Vagina (tissue), 2 donors: ENCODE measurements at places on chromosomes 3 and 15. TPM values are rescaled to one million over a fixed set of nuclear protein-coding genes. Genes with fewer than 3 reads are reported as not detected.

- H3K27me3 ChIP-seq = no peaks in the 10 kb centered on the region
- peaks cover 45% of the 10 kb centered on the region for H3K4me1 ChIP-seq
- H3K36me3 ChIP-seq = no peaks in the 10 kb centered on the region
Observed at GRCh38 chr3:152554980-152555379, 280.0 kb upstream of the P2RY1 start.

GRCh38 chr3:42067326-42067725, 23.8 kb upstream of the TRAK1 start:
- H3K4me3 ChIP-seq = no peak overlapping the region
- peak overlapping the region; percentile 75 for H3K27ac ChIP-seq
- H3K36me3 ChIP-seq = no peaks in the 10 kb centered on the region
- peaks cover 74% of the 10 kb centered on the region for H3K4me1 ChIP-seq

- no peak for DNase-seq
- H3K36me3 ChIP-seq = no peaks in the 10 kb centered on the region
- no peak overlapping the region for H3K4me3 ChIP-seq
- H3K4me1 ChIP-seq = no peaks in the 10 kb centered on the region
- no peak overlapping the region for H3K27ac ChIP-seq
Observed at GRCh38 chr3:143856252-143856970, 8.1 kb upstream of the SLC9A9 start.

DNA sequence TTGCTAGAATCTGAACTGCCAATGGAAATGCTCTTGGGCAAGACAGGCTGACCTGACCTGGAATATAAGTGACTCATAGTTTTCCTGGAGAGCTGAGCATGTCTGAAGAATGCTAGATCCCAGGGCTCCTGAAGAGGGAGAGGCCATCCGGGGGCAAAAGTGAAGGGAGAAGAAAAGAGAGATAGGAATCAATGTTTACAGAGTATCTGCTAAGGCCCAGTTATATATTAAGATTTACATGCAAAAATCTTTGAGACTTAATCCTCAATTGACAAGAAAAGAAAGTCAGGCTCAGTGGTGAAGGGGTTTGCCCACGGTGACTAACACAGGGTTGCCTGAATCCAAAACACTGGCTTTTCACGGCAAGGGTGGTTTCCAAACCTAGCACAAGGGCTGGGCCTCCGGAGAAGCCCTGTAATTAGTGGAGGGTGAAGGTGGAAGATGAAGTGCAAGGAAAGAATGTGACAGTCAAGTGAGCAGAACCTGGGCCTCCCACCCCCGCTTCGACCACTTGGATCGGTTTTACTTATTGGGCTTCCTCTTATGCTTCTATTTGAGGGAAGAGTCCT, 91.7 kb upstream of the FGF12 start:
- no peaks in the 10 kb centered on the region for H3K27me3 ChIP-seq
- H3K4me1 ChIP-seq = peaks cover 21% of the 10 kb centered on the region
- H3K4me3 ChIP-seq = no peak overlapping the region
- no peaks in the 10 kb centered on the region for H3K36me3 ChIP-seq

GRCh38 chr3:123343296-123344174, 105.4 kb downstream of the ADCY5 start:
- H3K27me3 ChIP-seq = no peaks in the 10 kb centered on the region
- H3K4me3 ChIP-seq = no peak overlapping the region
- DNase-seq = no peak
- no peaks in the 10 kb centered on the region for H3K4me1 ChIP-seq
- H3K36me3 ChIP-seq = no peaks in the 10 kb centered on the region
- H3K27ac ChIP-seq = no peak overlapping the region

DNA sequence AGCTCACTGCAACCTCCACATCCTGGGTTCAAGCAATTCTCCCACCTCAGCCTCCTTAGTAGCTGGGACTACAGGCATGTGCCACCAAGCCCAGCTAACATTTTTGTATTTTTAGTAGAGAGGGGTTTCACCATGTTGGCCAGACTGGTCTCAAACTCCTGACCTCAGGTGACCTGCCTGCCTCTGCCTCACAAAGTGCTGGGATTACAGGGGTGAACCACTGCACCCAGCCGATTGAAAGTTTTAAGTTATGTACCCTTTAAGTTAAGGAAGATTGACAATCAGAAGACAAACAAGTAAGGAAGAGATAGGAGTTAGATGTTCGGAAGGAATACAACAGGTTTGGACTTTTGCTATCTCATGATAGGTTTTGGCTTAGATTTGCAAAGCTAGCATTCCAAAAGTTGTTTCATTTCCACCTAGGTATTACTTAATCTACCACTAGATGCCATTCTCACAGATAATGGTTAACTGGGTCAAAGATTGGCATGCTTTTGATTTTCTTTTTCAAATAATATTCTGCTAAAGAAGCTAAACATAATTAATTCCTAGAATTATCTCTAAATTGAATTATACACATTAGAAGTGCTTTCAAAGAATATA, 35.0 kb downstream of the GATM start:
- no peaks in the 10 kb centered on the region for H3K27me3 ChIP-seq

DNA sequence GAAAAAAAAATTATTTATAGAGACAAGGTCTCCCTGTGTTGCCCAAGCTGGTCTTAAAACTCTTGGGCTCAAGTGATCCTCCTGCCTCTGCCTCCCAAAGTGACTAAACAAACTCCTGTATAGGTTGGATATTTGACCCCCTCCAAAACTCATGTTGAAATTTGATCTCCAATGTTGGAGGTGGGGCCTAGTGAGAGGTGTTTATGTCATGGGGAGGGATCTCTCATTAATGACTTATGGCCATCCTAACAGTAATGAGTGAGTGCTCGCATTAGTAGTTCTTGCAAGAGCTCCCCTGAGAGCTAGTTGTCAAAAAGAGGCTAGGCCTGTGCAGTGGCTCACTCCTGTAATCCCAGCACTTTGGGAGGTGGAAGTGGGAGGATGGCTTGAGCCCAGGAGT, 141.2 kb downstream of the STT3B start:
- no peak overlapping the region for H3K27ac ChIP-seq
- no peaks in the 10 kb centered on the region for H3K4me1 ChIP-seq
- no peaks in the 10 kb centered on the region for H3K36me3 ChIP-seq
- no peaks in the 10 kb centered on the region for H3K27me3 ChIP-seq

GRCh38 chr3:65685621-65686235, 353.0 kb downstream of the MAGI1 start:
- DNase-seq = no peak
- H3K4me3 ChIP-seq = no peak overlapping the region
- no peaks in the 10 kb centered on the region for H3K4me1 ChIP-seq
- no peaks in the 10 kb centered on the region for H3K27me3 ChIP-seq
- H3K27ac ChIP-seq = no peak overlapping the region

GRCh38 chr15:58593870-58594269, 155.6 kb downstream of the ADAM10 start:
- H3K27ac ChIP-seq = no peak overlapping the region
- no peak overlapping the region for H3K4me3 ChIP-seq
- no peaks in the 10 kb centered on the region for H3K4me1 ChIP-seq
- H3K36me3 ChIP-seq = no peaks in the 10 kb centered on the region
- DNase-seq = no peak
- no peaks in the 10 kb centered on the region for H3K27me3 ChIP-seq

DNA sequence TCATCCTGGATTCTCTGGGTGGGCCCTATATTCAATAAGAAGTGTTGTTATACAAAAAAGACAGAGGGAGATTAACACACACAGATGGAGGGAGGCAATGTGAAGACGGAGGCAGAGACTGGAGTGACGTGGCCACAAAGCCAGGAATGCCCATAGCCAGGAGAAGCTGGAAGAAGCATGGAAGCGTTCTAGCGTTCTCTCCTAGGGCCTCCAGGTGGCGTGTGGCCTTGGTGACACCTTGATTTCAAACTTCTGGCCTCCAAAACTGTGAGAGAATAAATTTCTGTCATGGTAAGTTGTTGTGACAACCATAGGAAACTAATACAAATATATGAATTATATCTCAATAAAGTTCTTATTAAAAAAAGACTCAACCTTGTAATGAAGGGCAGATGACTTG, 21.3 kb downstream of the THBS1 start:
- no peaks in the 10 kb centered on the region for H3K27me3 ChIP-seq
- no peak for DNase-seq
- no peak overlapping the region for H3K4me3 ChIP-seq
- H3K36me3 ChIP-seq = no peaks in the 10 kb centered on the region
- H3K27ac ChIP-seq = no peak overlapping the region

- no peaks in the 10 kb centered on the region for H3K4me1 ChIP-seq
- H3K27me3 ChIP-seq = no peaks in the 10 kb centered on the region
- H3K27ac ChIP-seq = no peak overlapping the region
- peak overlapping the region; percentile 48 for H3K4me3 ChIP-seq
- peak; percentile 70 for DNase-seq
Observed at GRCh38 chr15:101488300-101489164, 975 bp downstream of the PCSK6 start.

DNA sequence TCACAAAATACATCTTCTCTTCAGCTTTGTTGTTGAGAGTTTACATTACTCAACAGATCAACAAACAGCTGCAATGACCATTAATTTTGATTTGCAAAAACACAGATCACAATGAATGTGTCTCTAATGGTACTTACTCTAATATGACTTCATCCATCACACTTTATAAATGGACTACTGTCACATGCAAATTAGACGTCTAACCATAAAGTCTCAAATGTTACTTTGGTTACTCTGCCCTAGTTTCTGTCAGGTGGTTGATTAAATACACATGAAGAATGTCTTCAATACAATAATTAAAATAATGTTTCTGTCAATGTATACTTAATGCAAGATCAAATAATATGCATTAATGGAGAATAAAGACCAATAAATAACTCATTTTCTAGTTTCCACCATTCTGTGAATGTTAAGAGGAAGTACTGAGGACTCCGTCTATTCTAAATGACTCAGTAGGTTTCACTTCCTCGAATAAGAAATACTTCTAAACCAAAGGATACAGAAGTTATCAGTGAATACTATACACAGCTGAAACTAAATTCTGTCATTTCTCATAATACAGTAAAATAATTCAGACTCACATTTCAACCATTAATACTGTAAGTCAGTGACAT, 145.8 kb downstream of the CBLB start:
- no peak overlapping the region for H3K4me3 ChIP-seq
- H3K4me1 ChIP-seq = no peaks in the 10 kb centered on the region

- no peak for DNase-seq
- no peaks in the 10 kb centered on the region for H3K27me3 ChIP-seq
- H3K27ac ChIP-seq = no peak overlapping the region
- no peak overlapping the region for H3K4me3 ChIP-seq
- no peaks in the 10 kb centered on the region for H3K4me1 ChIP-seq
Observed at GRCh38 chr3:54818486-54818885, 109.4 kb downstream of the LRTM1 start.

DNA sequence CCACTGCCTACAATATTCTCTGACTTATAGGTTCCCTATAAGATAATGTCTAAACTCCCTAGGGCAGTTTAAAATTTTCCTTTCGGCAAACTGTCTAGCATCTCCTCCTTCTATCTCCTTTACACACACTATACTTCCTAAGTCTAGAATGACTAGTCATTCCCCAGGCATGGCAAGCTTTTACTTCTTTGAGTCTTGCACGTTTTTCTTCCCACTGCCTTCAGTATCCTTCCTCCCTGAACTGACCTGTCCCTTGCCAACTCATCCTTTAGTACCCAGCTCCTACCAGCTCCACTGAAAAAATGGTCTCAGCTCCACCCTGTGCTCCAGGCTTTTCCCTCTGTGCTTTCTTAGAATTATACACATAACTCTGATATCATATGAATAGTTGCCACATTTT, 93.8 kb upstream of the KBTBD8 start:
- no peaks in the 10 kb centered on the region for H3K27me3 ChIP-seq
- H3K27ac ChIP-seq = no peak overlapping the region
- H3K4me1 ChIP-seq = no peaks in the 10 kb centered on the region
- H3K4me3 ChIP-seq = no peak overlapping the region

DNA sequence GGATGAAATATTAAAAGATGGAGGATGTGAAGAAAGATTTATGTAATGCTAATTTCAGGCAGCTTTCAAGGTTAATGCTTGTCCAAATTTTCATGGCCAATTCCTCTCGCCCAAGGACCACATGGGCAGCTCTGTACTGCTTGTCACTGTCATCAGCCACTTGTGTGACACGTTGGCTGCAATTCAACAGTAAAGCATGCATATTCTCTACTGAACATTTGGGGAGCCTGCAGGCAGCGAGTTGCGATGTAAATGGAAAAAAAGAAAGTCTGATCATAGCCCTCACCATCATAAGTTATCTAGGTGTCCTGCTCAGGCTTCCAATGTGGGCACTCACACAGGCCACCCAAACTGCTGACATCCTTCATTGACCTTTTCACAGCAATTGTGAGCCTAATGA, 1026.8 kb upstream of the NR2F2 start:
- H3K36me3 ChIP-seq = no peaks in the 10 kb centered on the region
- peaks cover 21% of the 10 kb centered on the region for H3K4me1 ChIP-seq
- no peak overlapping the region for H3K4me3 ChIP-seq
- no peaks in the 10 kb centered on the region for H3K27me3 ChIP-seq

DNA sequence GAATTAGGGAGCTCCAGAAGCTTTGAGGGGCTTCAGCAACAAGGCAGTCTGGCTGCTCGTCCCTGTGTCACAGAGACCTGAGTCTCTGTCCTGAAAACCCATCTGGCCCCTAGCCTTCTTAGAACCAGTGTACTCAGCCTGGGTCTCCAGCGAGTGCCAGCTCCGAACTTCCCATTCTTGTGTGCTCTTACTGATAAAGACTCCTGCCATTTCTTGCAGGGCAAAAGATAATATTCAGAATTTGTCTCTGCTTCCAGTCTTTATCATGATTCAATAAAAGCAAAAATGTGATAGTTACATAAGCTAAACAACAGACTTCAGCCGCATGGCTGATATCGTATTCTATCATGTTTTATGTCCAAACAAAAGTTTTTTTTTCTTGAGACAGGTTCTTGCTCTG, 36.0 kb upstream of the BCL2A1 start:
- H3K36me3 ChIP-seq = no peaks in the 10 kb centered on the region
- H3K4me3 ChIP-seq = no peak overlapping the region
- no peaks in the 10 kb centered on the region for H3K4me1 ChIP-seq
- H3K27me3 ChIP-seq = no peaks in the 10 kb centered on the region

ITIH1 gene
- 0.98 TPM for total RNA-seq

SNX22 gene
- not detected for total RNA-seq

DISP2 gene
- total RNA-seq = 0.74 TPM

MST1R gene
- total RNA-seq = 38.1 TPM
